Hippocampal formation (tissue), 2 donors: ENCODE measurements at places on chromosomes 4 and X.

DNA sequence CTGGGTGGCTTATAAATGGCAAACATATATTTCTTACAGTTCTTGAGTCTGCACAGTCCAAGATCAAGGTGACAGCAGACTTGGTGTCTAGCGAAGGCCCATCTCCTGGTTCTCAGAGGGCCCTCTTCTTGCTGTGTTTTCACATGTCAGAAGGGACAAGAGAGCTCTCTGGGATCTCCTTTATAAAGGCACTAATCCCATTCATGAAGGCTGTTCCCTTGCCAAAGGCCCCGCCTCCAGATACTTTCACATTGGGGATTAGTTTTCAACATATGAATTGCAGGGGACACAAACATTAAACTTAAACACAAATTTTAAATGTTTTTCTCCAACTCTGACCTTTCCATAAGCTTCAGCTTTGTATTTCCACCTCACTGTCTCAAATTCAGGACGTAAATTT lies 1135.0 kb upstream of the TENM3 start:
- DNase-seq, result no peak

GRCh38 chr4:34183926-34184325 lies 2060.4 kb downstream of the ARAP2 start:
- DNase-seq, result no peak

GRCh38 chr4:127446427-127446885 lies 186.3 kb upstream of the INTU start:
- no peak for DNase-seq

DNA sequence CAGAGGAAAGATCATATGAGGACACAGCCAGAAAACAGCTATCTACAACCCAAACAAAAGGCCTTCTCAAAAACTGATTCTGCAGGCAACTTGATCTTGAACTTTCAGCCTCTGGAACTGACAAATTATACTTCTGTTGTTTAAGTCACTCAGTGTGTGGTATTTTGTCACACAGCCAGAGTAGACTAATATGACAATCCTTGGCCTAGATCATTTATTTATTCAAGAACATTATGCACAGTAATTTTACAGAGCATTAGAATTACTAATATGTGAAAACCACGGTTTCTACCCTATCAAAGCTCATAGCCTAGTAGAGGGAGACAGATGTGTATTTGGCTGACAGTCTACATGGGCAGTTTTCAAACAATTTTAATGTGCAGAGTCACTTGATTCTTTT lies 167.8 kb upstream of the PCDH18 start:
- no peak for DNase-seq

GRCh38 chr4:8041172-8041571 lies 101.5 kb upstream of the AFAP1 start:
- no peak for DNase-seq

GRCh38 chr4:184825141-184825895 lies 450 bp downstream of the ACSL1 start:
- no peak for DNase-seq

DNA sequence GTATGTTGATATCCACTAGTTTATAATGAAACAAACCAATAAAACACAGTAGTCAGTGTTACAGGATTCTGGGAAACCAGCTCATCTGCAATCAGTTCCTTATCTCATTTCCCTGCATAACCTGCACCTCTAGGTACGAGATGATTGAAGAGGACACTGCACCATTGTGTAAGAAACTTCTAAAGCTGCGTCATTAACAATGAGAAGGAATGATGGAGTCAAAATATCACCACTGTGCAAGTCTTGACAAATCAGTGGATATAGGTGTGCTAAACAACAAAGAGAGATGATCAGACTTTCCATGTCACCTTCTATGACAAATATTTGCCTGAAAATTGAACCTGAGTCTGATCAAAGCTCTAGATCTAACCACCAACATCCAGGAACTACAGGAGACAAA lies 40.7 kb upstream of the DHX15 start:
- no peak for DNase-seq

DNA sequence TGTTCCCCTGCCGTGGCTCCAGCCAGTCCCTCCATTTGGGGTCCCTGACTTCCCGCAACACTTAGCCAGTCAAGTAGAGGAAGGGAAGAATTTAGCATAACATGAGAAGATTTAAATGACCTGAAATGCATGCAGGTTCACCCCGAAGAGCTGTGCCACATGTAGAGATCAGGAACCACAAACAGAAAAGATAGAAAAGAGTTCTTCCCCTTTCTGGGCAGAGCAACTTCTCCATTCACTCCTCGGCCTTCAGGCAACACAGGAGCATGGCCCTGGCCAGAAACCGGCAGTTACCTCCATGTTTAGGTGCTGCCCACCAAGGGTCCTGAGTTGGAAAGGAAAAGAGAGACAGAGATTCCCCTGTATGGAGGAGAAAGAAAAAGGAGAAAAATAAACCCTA lies 5.2 kb downstream of the NLRP2B start:
- no peak for DNase-seq

- DNase-seq, result no peak
Measured at GRCh38 chrX:43805579-43805978, 76.7 kb downstream of the MAOB start.

- no peak for DNase-seq
Measured at GRCh38 chrX:39773923-39774773, 323.6 kb downstream of the BCOR start.

DNA sequence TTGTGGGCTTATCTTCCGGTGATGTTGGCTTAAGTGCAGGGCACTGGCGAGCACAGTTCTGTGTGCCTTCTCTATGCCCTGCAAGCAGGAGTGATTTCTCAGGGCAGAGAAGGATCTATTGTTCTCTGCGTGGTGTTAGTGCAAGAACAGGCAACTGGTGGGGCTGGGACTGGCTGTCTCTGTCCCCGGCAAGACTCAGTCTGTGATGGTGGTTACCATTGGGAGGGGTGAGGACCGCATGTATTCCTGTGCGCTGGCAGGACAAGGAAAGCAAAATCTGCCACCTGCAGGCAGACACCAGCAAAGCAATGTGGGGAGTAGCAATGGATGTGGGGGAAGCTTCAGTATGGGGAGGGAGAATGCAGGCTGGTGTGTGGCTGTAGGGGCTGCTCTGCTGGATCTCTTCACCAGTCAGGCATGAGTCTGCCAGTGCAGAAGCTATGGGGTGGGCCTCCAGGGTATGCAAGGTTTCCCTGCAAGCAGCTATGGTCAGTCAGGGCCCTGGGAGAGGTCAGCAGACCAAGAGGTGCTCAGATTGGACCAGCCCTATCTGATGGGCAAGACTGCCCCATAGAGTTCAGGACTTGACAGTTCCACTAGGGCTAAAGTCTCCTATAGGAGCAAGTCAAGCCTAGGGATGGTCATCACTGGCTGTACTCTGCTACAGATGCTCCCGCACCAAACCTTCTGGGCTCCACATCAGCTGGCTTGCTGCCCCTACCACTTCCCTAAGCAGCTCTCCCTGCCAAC lies 16.8 kb downstream of the PF4 start:
- DNase-seq, result no peak

DNA sequence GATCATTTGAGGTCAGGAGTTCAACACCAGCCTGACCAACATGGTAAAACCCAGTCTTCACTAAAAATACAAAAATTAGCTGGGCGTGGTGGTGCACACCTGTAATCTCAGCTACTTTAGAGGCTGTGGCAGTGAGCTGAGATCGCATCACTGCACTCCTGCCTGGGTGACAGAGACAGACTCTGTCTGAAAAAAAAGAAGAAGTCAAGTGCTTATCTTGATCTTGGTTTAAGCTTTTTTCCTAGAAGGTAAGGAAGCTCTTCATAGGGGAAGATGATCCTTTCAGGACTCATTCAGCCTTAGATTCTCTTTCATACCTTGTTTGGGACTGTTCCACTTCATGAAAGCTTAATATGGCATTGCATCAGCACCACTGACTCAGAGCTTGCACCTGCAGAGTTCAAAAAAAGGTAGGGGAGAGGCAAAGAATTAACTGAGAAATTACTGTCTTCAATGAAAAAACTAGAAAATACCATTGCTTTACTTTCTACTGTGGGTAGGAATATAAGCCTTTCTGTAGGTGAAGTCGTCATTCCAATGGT lies 70.8 kb upstream of the EPGN start:
- DNase-seq, result no peak

DNA sequence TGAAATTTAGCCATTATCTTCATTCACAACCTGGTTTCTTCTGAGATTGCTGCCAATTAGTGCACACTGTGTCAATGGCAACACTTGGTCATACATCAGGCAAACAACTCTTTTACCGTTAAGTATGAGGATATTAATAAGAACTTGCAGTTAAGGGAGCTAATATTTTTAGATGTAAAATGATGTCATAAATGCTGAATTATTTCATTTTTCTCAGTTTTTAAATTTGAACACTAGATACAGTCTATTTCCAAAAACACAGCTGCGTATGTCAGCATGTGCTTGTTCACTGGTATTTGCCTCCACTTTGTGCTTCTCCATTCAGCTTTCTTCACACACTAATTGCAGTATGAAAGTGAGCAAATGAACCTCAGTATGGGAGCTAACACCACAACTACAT lies 1.6 kb downstream of the KLHL13 start:
- DNase-seq, result no peak

- no peak for DNase-seq
Measured at GRCh38 chr4:158814636-158815330, 46.0 kb downstream of the FNIP2 start.

GRCh38 chrX:15679246-15679645 lies 14.6 kb upstream of the CLTRN start:
- no peak for DNase-seq

- no peak for DNase-seq
Measured at GRCh38 chr4:150867148-150867547, 147.9 kb downstream of the LRBA start.

DNA sequence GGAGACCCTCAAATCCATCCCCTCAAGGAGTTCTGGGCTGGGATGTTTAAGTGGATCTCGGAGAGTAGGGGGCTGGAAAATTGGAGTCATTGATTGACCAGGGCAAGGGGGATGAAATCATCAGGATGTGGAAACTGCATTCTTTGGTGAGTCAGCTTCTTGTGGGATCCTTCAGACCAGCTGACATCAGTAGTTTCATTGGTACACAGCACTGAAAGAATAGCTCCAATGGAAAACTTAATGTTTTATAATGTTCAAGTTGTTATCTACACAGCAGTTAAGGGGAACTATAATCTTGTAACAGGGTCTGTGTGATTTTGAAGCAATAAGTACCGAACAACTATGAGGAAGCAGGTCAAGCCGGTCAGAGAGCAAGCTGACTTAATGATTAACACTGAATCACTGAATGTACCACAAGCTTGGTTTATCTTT lies 506.1 kb downstream of the RPA4 start:
- no peak for DNase-seq

DNA sequence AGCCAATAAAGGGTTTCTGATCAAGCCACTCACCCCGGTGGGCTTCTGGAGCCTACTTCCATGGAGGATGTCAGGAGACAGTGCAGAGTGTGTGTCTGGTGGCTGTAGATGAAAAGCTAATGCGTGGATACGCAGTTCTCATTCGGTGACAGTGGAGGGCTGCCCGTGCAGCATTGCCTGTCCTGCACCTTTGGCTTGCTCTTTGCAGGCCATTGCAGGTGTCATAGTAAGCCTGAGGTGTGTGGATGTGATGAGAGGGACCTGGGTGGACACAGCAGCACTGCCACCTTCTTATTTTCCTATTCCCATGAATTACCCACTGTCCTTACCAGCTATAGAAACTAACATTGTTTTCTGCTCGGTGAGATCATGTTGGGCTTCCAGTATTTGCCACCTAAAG lies 101.2 kb downstream of the STK32B start:
- DNase-seq, result no peak

DNA sequence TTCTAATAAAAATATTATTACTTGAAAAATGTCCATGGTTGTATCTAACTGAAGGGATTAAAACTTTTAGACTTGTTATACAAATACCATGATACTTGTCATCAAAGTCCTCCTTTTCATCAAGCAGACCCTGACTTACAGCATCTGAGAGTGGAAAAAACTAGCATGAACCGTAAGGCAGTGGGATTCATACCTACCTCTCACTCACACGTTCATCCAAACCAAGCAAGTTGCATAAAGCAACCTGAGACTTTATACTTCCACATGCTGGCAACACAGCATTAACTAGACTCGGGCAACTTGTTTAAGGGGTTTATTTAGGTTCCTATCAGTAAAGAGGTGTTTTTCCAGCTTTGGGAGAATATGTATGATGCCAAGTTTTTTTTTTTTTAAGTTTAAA lies 22.6 kb upstream of the TLR7 start:
- no peak for DNase-seq

- no peak for DNase-seq
Measured at GRCh38 chrX:67714004-67714403, 170.2 kb downstream of the AR start.

DNA sequence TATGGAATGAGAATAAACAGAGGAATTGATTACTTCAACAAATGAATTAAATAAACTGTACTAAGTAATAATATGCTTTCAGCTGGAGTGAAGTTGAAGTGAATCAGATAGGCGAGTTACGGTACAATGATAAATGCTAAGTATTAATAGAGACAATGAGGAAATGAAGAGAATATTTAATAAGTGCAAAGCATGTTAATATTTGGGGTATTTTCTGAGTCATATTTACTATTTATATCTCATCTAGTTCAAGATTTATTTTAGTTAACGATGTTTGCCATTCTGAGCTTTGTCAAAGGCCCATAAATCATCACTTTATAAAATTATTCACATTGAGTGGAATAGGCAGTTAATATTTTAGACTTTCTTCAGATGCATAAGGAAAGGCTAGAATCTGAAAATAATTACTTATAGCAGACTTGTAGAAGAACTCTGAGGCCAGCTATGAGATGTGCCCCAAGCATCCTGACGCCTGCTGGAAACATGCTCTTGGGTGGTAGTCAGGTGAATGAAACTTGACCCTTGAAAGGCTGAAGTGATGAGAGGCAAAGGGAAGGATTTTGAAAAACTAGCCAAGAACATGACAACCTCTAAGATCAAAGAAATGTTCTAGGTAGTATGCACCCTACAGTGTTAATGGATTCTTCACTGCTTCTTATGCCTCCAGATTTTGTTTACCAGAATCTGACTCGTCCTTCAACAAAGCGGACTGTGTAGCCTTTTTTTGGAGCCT lies 133.8 kb upstream of the STIM2 start:
- DNase-seq, result no peak

DNA sequence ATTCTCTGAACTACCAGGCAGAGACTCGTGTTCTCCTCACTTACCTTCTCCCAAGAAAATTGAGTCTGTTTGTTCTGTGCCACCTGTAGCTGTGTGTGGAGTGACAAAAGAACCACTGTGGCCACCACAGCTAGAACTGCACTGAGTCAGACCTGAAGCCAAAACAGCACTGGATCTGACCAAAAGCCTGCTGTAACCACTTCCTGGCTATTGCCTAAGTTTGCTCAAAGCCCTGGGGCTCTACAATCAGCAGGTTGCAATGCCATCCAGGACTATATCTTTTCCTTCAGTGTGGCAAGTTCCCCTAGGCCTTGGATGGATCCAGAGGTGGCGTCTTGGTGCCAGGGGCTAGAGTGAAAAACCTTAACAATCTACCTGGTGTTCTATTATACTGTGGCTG lies 449.1 kb downstream of the FAM133A start:
- no peak for DNase-seq

DNA sequence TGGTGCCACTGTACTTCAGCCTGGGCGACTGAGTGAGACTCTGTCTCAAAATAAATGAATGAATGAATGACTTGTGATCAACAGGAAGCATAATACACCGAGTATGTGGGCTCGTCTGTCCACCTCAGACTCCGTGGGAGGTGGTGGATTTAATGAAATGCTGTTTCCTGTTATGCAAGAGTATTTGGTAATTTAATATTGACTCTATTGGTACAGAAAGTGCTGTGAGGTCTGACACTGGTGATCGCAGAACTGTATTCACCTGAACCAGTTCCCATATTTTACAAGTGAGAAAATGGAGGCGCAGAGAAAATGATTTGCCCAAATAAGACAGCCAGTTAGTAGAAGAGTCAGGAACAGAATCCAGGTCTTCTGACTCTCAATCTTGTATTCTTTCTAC lies 423.3 kb downstream of the RAPGEF2 start:
- no peak for DNase-seq
